NCI-H1105 treated with DMSO at 0.1 percent for 48 hours (cell line): ENCODE measurements at places on chromosomes 3 and 15.

DNA sequence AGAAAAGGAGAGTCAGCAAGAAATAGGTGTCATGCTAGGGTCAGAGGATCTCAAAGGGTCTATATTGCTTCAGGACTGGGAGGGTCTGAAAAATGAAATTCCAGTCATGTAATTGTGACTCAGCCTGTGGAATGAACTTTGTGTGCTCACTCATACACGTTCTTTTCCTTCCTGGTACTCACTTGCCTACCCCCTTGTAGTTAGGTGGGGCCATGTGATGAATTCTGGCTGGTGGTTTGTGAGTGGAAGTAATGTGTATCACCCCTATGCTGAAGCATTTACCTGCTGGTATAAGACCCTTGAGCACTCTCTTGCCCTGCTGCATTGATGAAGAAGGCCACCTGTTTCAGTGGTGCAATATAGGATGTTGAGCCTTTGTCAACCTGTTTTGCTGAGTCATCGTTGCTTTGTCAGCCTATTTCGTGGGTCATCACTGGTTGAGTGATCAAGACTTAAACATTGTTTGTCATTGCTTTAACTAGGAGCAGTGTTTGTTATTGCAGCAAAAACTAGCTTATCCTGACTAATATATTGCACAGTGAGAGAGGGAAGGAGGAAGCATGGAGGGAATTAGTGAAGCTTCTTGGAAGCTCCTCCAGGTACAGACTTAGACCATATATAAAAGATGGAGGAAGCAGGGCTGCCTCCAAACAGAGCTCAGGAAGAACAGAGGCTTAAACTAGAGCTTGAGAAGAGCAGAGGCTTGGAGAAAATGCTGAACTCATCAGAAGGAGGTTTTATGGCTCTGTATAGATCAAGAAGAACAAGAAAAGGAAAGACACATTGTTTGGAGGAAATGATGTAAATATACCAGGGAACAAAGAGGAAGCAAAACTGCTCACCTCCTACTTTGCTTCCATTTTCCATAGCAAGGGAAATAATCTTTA, 28.9 kb downstream of the TLNRD1 start:
- DNase-seq, result no peak

GRCh38 chr3:172577987-172578570, 54.8 kb upstream of the TNFSF10 start:
- DNase-seq, result no peak

DNA sequence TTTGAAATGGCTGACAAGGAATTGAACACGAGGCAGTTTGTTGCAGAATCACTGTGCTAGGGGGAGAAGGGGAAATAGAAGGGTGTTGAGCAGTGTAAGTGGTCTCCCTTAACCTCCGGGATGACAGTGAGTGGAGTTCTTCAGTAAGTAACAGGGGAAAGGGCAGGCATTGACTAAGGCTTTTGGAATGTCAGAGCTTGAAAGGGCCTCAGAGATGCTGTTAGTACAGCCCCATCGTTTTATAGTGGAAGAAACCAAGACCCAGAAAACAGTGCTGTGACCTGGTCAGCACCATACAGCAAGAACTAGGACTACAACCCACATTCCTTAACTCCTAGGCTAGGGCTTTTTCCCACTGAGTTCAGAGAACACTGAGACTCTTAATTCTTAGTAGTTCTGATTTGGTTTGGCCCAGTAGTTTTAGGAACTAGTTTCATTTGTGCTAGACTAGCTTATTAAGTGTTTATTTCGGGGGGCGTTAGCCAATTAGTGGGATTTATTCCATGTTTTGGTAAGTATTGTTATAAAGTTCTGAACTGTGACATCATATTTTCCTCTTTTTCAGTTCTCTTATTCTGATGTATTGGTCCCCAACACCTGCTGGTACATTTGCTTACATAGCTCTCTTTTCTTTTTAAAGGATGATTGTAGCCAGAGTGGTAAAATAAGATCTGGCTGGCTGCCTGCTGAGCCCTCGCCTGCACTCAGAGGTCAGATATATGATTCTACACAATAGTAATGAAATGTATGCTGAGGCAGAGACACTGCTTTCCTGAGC, 34.2 kb downstream of the RAB11A start:
- DNase-seq, result peak; percentile 21

GRCh38 chr3:137866933-137867332, 102.8 kb downstream of the SOX14 start:
- no peak for DNase-seq

DNA sequence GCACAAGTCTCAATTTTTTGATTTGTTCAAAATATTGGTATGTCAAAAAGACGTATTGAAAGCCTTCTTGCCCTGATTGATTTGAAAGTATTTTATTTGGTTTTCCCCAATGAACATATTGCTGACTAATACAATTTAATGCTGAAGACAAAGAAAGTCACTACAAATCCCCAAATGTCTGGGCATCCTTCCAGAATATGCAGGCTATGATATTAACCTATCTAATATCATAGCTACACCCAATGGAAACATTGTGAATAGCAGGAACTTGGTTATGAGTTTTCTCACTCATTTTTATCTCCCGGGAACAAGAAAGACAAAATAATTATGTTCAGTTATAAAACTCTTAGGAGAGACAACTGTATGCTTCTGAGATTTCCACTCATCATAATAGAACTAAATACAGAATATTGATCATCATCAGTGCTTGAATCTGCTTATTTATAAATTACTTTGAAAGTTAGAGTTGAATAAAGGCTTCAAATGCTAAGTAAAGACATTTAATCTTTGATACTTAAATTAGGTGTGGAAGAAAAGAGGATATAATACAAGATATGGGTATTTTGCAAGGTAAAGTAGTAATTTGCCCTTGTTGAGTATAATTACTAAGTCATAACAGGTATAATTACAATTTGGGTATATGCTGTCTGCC, 483.9 kb downstream of the RBMS3 start:
- DNase-seq, result peak; percentile 77

- no peak for DNase-seq
Observed at GRCh38 chr3:166291186-166291955, 454.1 kb upstream of the BCHE start.

DNA sequence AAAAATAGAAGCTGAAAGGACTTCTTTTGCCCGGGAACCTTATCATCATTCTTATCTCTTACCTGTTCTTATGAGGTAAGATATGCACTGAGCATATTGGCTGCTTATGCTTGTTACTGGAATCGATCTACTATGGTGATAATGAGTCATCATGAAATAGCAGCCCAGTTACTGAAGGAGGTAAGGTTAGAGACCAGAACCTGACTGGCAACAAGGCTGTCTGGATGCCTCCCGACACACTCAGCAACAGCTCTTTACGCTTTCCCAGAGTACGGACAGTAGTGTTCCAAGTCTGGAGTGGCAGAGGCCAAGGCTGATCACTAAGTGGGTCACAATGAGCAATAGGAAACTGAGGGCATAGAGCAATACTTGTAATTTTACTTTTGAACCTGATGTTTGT, 314.1 kb downstream of the NLGN1 start:
- DNase-seq, result peak; percentile 42

DNA sequence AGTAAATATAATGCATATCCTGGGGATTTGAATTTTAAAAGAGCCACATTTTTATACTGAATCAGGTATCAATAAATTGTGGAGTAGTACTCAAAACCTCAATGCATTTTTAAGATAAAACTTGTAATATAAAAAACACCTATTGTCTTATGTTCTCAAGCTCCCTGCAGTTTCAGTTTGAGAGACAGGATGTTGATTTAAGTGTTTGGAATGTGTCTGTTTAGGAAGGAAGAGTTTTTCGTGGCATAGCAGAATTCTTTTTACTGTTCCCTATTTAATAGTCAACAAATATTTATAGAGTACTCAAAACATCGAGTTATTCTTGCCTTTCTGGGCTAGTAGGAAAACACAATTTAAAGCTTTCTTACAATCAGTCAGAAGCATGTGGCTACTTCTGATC, 146.1 kb upstream of the BCHE start:
- no peak for DNase-seq

- DNase-seq, result no peak
Observed at GRCh38 chr15:85329561-85330422, 50.6 kb upstream of the AKAP13 start.

DNA sequence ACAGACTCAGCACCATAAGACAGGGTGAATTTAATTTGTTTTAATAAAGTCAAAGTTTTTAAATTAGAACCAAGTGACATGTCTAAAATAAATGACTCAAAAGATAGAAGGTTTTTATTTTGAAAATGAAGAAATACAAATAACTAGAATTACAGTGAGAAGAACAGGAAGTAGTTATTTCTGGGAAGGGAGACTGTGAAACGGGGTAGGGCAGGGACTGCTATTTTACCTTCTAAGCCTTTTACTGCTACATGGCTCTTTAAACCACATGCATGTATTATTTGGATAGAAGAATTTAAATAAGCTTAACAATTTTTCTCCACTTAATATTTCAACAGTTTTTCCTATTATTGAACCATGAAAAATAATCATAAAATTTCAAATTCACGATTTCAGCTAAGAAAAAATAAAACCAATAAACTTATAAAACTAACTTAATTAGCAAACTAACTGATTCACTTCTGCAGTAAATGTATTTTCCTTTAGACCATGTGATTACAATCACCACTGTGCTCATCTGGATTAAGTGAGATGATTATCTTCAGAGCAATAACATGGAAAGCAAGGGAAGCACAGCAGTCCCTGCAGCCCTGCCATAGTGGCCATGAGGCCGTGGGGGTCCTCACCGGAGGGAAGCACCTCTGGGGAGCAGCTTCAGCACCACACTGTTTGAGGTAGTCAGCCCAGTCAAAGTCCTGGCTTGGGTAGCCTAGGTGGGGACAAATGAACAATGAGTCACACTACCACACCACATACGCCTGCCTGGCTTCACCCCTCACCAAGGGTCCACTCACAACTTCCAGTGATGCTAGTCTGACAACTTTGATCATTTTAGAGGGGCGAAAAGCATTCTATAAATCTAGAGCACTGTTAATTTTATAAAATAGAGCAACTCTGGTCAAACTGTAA, 28.3 kb upstream of the STIMATE start:
- no peak for DNase-seq

DNA sequence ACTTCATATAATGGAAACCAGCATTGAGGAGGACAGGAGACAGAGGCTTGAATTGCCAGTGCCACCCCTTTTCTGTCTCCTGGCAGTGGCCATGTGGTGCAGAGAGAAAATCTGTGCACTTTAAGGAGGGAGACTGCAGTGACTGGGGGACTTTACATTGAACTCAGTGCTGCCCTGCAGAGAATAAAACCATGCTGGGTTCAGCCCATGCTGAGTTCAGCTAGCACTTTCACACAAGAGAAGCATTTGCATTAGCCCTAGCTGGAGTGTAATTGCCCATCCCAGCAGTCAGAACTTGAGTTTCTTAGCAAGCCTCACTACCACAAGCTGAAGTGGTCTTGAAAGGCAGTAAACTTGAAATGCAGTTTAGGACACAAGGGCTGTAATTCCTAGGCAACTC, 677.5 kb downstream of the ZPLD1 start:
- no peak for DNase-seq

GRCh38 chr3:46141813-46142212, 66.3 kb downstream of the CCR1 start:
- DNase-seq, result no peak

DNA sequence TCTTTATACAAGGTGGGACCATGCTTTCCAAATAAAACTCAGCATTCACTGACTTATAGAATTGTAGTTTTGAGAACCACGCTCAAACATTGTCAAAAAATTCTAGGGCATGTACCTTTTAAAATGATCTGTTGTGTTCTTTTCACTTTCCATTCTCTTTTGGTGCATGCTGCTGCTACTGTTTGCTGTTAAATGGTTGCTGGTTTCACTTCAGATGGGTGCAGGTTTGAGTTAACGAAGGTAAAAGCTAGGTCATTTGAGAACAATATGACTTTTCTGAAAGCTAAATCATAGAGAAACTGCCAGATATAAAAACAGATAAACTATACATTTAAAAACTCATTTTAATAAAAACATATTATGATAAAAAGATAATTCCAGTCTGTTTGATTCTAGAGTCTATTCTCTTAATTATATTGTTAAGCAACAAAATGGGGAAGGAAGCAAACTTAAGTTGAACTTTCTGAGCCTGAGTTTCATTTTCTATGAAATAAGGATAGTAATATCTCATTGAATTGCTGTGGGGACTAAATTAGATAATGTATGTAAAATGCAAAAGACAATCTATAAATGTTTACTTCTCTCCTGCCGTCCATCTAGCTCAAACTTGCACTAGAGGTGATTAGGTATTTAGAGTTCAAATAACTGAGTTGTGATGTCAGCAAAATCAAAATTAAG, 82.4 kb downstream of the OXSM start:
- no peak for DNase-seq

DNA sequence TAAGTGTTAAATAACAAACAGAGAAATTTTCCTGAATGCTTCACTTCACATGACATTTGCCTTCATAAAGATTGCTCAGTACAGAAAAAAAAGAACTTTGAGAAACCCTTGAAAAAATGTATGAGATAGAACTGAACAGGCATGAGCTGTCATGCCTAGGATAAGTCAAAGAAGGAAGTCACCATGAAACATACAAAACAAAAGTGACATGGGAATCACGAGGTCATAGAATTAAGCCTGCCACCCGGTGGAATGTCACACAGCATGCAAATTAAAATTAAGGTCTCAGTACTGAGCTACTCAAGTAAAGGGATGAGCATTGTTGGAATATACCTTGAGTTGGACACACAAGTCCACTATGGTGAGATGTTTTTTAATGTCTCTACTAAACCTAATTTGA, 652.5 kb upstream of the NECTIN3 start:
- DNase-seq, result peak; percentile 6

DNA sequence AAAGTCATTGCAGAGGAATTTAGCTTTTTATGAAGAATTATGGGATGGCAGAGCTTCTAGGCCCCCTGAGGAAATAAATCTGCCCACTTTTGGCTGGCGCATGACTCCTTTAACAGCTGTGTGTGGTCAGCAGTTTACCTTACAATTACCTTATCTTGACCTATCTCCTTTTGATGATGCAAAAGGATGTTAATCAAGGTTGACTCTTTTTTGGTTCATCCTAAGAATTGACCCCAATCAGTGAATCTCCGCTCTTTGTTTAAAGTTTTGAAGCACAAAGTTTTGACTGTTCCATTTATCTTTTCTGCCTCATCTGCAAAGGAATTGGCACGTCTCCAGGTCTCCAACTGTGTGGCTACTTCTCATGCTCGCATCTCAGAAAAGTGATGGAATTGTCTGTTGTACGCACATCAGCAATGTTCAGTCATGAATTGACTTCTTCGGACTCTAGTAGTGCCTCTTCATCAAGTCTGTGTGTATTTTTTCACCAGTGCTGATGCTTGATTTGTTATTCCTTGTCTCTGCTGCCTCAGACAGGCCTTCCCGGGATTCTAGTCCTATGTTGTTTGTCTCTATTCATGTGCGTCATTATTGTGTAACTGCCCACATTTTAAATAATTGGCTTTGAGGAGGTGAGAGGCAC, 196.2 kb upstream of the CFAP20DC start:
- no peak for DNase-seq

- no peak for DNase-seq
Observed at GRCh38 chr3:170864525-170865208, 5.3 kb downstream of the RPL22L1 start.

GRCh38 chr3:186523022-186523421, 21.2 kb downstream of the CRYGS start:
- no peak for DNase-seq

DNA sequence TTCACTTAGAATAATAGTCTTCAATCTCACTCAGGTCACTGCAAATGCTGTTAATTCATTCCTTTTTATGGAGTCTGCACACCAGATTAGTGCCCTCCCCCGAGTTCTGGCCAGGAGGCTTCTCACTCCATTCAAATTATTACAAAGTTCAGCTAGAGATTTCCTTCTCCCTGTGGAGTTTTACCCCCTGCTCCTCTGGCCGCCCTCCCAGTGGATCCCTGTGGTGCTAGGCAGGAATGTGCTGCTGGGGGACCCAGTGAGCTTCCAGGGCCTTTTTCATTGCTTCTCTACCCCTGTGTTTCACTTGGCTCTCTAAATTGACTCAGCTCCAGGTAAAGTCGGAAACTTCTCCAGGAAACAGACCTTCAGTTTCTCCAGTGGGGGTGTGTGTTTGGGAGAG, 42.7 kb upstream of the CD200R1L start:
- no peak for DNase-seq
